T-helper 17 cell (primary cell): ENCODE measurements at places on chromosomes 7 and 10.

DNA sequence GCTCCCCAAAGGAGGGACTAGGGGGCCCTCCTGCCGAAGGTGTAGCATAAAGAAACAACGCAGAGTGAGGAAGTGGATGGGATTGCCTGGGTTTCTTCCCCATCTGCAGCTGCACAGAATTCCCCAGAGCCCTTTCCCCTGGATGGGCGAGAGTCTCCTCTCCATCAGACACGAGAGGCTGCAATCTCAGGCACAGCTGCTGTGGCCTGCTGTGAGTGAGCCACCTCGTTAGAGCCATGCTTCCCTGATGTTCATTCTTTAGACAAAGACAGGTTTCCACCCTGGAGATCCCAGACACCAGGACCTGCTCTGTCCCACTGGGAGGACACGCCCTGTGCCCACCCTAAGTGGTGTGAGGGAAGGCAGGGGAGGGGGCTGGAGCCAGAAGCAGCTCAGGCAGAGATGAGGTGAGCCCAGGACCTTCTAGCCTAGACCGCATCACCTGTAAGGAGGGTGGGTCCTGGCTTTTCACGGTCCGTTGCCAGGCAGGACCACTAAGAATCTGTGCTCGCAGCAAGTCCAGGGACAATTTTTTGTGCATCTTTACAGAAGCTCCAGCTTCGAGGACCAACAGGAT is 268.6 kb upstream of the TCERG1L start:
- no peak overlapping the region for H3K27ac ChIP-seq
- DNase-seq = no peak
- no peaks in the 10 kb centered on the region for H3K4me1 ChIP-seq
- no peaks in the 10 kb centered on the region for H3K36me3 ChIP-seq
- H3K27me3 ChIP-seq = peaks cover 8% of the 10 kb centered on the region

DNA sequence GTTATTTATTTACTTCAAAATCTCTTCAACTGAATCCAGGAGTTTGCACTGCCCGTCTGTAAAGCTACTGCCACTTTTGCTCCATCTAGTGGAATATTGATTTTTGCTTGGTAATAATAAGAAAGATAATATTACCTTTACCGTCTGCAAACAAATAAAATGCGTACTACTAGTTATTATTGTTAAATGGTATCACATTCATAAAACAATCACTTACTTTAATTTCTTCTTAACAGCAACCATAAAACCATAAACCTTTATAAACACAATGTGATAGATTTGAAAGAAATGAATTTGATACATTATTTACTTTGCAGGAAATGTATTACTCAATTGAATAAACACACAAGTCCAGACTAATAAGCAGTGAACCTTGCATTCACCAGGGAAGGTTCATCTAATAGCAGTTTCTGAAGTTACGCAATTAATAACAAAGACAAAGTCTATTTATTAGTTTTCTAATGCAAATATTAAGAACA is 6.4 kb downstream of the AGMO start:
- no peaks in the 10 kb centered on the region for H3K4me1 ChIP-seq
- no peak overlapping the region for H3K4me3 ChIP-seq
- DNase-seq = no peak

GRCh38 chr10:126058104-126058503 is 161.7 kb downstream of the FANK1 start:
- H3K4me1 ChIP-seq = no peaks in the 10 kb centered on the region
- no peak for DNase-seq
- H3K36me3 ChIP-seq = no peaks in the 10 kb centered on the region
- peaks cover 5% of the 10 kb centered on the region for H3K27me3 ChIP-seq
- no peak overlapping the region for H3K27ac ChIP-seq
- no peak overlapping the region for H3K4me3 ChIP-seq

GRCh38 chr7:150594805-150595204 is 27.6 kb downstream of the GIMAP4 start:
- no peak overlapping the region for H3K4me3 ChIP-seq
- H3K27me3 ChIP-seq = no peaks in the 10 kb centered on the region
- DNase-seq = no peak
- peaks cover 11% of the 10 kb centered on the region for H3K4me1 ChIP-seq
- H3K36me3 ChIP-seq = peaks cover 5% of the 10 kb centered on the region

DNA sequence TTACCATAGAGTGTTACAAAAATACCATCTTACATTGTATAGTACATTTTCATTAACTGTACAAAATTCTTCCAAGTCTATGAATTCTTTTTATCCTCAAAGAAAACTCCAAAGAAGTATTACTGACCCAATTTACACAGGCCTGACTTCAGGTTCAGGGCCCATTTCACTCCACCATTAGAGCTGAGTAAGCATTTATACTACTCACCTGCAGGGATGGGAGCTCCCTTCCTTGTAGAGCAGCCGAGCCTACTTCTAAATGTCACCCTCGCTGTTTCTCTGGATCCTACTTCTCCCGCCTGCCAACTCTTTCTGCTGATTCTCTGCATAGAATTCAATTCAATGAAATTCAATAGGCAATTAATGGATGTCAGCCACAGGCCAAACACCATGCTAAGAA is 56.0 kb downstream of the CCDC71L start:
- no peak overlapping the region for H3K27ac ChIP-seq
- H3K4me1 ChIP-seq = peaks cover 7% of the 10 kb centered on the region
- no peaks in the 10 kb centered on the region for H3K36me3 ChIP-seq
- DNase-seq = no peak

GRCh38 chr7:22717760-22718159 is 9.2 kb upstream of the IL6 start:
- peaks cover 22% of the 10 kb centered on the region for H3K27me3 ChIP-seq
- H3K4me3 ChIP-seq = no peak overlapping the region
- no peak overlapping the region for H3K27ac ChIP-seq
- no peak for DNase-seq
- peaks cover 8% of the 10 kb centered on the region for H3K4me1 ChIP-seq

GRCh38 chr7:48786951-48787350 is 137.4 kb upstream of the CDC14C start:
- no peaks in the 10 kb centered on the region for H3K4me1 ChIP-seq
- no peak for DNase-seq
- H3K27me3 ChIP-seq = no peaks in the 10 kb centered on the region
- H3K36me3 ChIP-seq = no peaks in the 10 kb centered on the region

DNA sequence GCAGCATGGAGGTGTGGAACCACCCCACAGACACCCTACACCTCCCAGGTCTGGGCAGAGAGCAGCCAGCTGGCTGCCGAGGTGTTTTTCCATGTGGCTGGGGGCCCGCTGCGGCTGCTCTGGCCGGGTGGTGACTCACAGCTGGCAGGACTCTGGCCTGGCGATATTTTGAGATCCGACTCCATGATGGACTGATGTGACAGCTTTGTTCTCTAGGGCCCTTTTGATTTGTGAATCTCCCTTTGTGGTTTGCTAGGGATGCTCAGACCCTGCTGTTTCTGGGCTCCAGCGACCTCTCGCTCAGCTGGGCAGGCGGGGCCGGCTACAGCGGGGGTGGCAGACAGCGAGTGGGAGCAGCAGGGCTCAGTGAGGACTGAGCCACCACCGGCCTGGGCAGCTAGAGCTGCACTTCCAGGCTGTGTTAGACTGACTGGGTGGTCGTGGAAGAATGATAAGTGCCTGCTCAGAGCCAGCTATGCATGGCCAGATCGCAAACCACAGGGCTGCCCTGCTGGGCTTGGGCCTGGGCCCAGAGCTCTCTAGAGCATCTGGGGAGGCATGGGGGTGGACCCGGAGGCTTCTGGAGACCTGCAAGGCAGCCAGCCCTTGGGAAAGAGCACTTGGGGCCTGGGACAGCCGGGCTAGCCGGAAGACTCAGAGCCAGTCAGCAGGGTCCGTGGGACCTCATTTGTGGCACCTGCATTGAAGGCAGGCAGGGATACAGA is 46.2 kb upstream of the GDF10 start:
- H3K4me1 ChIP-seq = peaks cover 20% of the 10 kb centered on the region
- no peaks in the 10 kb centered on the region for H3K27me3 ChIP-seq
- DNase-seq = no peak
- H3K4me3 ChIP-seq = no peak overlapping the region
- no peaks in the 10 kb centered on the region for H3K36me3 ChIP-seq
